ENCODE measurements at places on chromosomes 7 and 10.

DNA sequence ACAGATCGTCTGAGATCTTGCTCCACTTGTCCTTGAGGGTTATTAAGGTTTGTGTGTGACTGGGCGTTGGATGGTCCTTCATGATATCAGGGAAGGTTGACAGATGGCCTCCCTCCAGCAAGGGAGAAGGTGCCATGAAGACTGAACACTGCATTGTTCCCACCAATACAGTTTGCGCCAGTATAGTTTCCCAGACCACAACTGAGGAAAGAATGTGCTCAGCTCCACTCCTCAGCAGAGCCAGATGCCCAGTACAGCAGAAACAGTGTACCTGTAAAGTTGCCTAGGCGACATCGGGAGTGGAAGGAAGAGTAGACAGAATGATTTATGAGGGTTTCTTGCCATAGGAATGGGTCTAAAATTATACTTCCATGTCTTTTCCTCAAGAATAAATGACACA is 137.5 kb downstream of the ST7 start:
- no peak for DNase-seq

- DNase-seq, result no peak
Observed at GRCh38 chr10:124912101-124912886, 29.6 kb upstream of the ZRANB1 start.

DNA sequence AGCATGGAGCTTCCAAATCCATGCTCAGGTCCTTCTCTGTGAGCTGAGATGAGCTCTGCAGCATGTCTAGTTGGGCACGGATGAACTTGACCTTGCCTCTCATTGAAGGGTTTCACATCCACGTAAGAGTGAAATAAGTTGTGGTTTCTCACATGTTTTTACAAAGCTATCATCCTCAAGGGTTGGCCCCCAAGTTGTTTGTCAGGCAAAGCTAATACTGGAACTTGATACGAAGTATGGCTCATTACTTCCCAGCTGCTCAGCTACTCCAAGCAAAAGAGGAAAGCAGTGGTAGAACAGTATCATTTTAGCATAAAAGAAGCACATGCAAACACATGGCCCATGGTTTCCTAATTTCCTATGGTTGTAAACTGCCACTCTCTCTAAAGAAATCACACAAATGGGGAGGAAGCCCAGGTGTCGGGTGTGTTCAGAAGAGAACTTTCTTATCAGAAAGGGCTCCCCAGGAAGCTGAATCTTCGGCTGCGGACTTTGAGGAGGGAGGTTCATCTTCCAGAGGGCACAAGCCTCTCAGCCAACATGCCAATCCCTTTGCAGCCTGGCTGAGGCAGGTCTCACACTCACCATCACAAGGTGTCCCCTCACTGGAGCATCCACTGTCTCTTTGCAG is 45.3 kb downstream of the PDLIM1 start:
- DNase-seq, result peak; percentile 70

- no peak for DNase-seq
Observed at GRCh38 chr7:17099083-17099973, 199.1 kb upstream of the AHR start.

GRCh38 chr10:102674566-102674965 is 30.3 kb downstream of the TRIM8 start:
- peak; percentile 26 for DNase-seq

Measured in GM10248 (cell line).